ENCODE measurements at places on chromosomes 1 and 21.
A peak's percentile ranks its signal among the peaks of the same experiment; 100 is the strongest.

- no peak for DNase-seq
Measured at GRCh38 chr1:85496941-85497582, 32.1 kb upstream of the DDAH1 start.

DNA sequence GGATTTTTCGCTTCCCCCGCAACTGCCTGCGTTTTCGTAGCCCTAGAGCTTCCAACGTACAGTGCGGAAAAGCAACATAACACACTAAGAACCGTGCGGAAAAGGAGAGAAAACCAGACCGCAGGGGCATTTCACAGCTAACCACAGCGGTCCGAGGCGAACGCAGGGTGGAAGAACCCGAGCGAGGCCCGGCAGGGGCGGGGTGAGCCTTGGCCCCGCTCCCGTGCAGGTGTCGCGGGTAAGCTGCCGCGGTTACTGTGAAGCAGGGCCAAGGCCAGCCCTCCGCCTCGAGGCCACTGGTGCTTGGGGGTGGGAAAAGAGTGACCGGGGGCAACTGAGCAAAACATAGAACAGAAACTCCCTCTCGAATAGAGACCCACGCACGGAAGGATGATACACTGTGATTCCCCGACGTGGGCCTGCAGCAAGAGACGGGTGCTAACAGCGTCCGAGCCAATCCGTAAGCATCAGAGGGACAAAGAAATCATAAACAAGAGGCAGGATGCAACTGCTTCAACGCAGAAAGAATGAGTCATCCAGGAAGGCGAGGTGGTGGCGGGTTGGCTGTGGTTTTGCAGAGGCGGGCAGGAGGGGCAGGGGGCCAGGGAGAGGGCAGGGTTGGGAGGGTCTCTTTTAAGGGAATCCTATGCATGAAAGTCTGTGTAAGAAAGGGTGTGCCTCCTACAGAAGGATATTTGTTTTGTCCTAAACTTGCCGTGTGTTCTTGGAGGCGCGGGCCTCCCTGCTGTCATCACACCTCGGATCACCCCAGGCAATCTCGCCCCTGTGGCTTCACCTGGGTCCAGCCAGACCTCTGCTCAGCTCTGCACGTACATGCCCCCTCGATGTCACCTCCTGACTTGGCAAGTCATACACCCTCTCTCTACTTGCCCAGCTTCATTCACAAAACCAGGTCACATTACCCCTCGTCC lies 7.3 kb downstream of the GNG4 start:
- peak; percentile 23 for DNase-seq

- no peak for DNase-seq
Measured at GRCh38 chr21:35095859-35096291, 46.8 kb upstream of the RUNX1 start.

DNA sequence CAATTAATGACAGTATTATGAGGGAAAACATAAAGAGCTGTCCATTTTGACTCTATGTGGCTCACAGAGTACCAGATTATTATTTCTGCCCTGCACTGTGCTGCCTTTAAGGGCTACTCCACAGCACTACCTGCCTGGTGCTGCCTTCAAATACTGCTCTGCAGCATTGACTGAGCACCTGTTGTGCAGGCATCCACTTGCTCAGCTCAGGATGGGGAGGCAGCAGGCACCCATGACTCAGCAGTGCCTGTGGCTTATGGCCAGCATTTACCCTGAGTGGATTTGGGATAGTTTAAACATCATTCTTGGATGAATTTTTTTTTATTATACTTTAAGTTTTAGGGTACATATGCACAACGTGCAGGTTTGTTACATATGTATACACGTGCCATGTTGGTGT lies 953 bp upstream of the KPRP start:
- DNase-seq, result no peak

DNA sequence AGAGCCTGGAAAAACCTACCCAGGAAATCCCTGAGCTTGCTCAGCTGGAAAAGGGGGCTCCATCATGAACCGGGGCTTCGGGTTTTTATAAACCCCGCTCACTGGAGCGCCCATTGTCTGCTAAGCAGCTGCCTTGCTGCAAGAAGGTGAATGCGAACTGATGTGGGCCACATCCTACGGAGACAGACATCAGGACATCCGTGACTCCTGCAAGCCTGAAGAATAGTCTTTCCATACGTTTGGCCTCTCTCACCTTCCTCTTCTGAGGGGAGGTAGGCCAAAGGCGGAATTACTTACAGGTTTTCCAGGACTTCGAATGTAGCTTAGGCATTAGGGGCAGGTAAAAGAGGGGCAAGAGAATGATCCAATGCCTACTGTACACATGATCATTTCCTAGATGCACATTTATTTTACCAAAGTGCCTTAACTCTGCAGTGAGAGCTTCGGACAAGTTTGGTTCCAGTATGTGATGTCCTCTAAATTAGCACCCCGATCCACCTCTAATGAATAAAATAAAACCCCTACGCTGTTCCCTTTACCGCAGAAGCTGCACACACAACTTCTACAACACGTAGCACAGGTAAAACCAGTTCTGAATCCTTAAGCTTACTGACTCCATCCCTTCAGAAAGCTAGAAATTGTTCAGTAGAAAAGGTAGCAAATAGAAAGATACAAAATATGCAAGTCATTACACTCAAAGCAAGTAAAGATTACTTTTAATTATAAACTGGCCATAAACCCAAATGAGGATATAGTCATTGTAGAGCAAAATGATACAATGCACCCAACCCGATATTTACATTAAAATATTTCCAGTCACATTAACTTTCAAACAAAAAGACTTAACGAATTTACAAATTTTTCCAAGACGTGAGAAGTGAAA lies 866 bp upstream of the SORT1 start:
- no peak for DNase-seq

DNA sequence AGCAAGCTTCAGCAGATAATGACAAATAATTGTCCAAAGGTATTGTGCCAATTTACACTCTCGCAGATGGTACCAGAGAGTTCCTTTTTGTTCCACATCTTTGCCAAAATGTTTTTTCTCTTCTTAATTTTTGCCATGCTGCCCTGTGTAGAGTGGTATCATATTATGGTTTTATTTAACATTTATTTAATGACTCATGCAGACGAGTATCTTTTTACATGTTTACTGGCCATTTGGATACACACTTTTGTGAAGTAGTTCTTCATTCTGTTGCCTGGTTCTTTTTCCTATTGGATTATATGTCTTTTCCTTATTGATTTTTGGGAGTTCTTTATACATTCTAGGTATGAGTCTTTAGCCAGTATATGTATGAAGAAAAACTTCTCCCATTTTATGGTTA lies 151.1 kb downstream of the PCNX2 start:
- no peak for DNase-seq

GRCh38 chr1:201345081-201345355 lies 32.5 kb downstream of the TNNT2 start:
- no peak for DNase-seq

- DNase-seq, result no peak
Measured at GRCh38 chr1:153122831-153123421, 9.6 kb upstream of the SPRR2F start.

- no peak for DNase-seq
Measured at GRCh38 chr1:96632045-96632664, 89.4 kb upstream of the PTBP2 start.

DNA sequence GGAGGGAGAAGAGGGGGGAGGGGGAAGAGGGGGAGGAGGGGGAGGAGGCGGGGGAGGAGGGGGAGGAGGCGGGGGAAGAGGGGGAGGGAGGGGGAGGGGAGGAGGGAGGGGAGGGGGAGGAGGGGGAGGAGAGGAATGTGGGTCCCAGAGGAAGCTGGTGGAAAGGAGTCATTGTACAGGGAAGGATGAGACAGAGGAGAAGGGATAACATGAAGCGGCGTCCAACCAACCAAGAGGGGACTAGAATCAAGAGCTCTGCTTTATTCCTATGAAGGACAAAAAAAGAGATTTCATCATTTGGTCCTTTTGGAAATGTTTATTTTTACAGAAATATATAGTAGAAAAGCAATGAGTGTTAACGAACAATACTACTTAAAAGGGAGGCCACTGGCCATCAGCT lies 24.5 kb downstream of the COA6 start:
- DNase-seq, result no peak

GRCh38 chr1:185896863-185897262 lies 162.7 kb downstream of the HMCN1 start:
- DNase-seq, result no peak

- DNase-seq, result no peak
Measured at GRCh38 chr1:112729909-112730308, 14.8 kb upstream of the PPM1J start.

- no peak for DNase-seq
Measured at GRCh38 chr21:37746849-37747248, 169.4 kb downstream of the KCNJ6 start.

DNA sequence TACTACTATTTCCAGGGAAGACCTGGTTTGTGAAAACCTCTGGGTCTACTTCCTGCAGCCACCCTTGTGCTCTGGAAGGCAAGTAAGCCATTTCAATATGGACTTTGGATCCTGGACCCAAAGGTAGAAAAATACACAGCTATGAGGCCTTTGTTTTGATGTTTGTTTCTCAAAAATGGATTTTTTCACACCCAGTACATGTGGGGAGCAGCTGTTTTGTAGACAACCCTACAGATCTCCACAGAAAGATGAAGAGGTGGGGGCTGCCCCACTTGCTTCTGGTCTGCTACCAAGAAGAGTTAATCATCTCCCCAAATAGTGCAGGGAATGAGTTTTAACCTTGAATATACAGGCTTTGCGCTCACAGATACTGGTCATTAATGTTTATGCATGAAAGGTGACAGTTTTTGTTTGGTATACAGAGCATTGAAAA lies 29.2 kb downstream of the ZNF281 start:
- no peak for DNase-seq

DNA sequence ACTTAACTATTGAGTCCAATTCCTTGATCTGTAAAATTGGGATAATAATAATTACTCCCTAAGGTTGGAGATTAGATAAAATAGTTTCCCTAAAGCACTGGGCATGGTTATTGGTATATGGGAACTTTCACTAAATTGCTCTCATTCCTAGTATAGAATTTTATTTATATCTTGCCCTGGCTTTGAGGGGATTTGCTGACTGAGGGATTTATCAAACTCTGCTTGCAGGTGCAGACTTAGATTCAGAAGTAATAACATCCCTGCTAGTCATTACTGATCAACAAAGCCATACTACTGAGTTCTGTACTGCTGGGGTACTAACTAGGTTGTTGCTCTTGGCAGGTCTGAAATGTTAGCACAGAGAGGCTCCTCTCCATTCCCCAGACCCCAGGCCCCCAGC lies 41.9 kb downstream of the CASQ2 start:
- no peak for DNase-seq

Measured in activated CD4-positive, CD25-positive, alpha-beta regulatory T cell treated with anti-CD3 and anti-CD28 coated beads, Interleukin-2, amount 50 U/mL, for 16 hours (primary cell).